ENCODE measurements at places on chromosomes 12 and 14.
A peak's percentile ranks its signal among the peaks of the same experiment; 100 is the strongest.

- DNase-seq: no peak
These were observed 132.8 kb downstream of the RMST start for GRCh38 chr12:97595426-97595831.

GRCh38 chr12:30997685-30998440 is 71.3 kb downstream of the TSPAN11 start:
- DNase-seq: no peak

- DNase-seq: peak; percentile 34
These were observed 43.5 kb downstream of the ERH start for GRCh38 chr14:69354383-69355153.

DNA sequence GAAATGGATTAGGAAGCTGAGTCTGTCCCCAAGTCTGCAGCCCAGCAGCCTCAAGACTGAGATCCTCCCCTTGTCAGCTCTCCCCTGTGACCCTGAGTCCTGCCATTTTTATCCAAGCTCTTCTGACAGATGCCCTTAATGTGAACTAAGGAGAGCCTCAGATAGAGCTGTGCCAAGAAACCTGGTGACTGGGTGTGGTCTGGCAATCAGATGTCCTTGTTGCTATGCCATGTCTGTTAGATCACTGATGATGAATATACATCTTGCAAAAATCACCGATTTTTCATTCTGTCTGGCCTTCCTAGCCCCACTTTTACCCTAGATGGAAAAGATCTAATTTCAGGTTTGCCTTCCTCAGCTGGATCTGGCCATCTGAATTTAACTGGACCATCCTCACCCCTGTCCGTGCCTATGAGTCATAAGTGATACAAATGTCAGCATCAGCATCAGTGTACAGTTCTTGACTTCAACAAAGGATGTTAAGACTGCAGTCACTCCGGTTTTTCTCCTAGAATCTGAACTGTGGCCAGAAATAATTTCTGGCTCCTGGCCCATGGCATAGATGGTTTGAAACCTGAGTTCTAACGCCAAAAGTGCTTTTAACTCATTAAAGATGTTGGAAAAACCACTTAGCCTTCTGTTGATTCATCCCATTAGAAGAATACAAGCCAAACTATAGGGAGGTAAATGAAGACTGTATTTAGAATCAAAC is 61.2 kb upstream of the GRIP1 start:
- no peak for DNase-seq

- no peak for DNase-seq
These were observed 5.6 kb downstream of the TBPL2 start for GRCh38 chr14:55434805-55435174.

GRCh38 chr12:117030187-117030900 is 68.9 kb downstream of the TESC start:
- DNase-seq: no peak

- DNase-seq: no peak
These were observed 43.8 kb upstream of the ZDHHC17 start for GRCh38 chr12:76720068-76720467.

- DNase-seq: no peak
These were observed 51.0 kb downstream of the WDHD1 start for GRCh38 chr14:54975856-54976255.

DNA sequence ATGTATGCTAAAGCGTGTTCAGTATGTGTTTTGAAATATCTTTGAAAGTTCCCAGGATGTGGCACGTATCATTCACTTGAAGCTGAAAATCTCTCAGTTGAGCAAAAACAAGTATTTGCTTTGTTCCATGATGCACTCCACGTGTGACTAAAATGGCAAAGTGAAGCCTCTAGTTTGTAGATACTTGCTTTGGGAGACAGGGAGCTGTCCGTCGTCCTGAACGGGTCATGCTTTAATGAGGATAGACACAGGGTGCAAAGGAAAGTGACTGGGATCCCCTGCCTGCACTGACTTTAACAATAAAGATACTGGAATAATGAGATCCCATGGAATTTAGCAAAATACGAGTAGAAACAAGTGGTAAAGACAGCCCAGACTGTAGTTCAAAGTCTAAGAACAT is 991.4 kb downstream of the NRXN3 start:
- DNase-seq: no peak

DNA sequence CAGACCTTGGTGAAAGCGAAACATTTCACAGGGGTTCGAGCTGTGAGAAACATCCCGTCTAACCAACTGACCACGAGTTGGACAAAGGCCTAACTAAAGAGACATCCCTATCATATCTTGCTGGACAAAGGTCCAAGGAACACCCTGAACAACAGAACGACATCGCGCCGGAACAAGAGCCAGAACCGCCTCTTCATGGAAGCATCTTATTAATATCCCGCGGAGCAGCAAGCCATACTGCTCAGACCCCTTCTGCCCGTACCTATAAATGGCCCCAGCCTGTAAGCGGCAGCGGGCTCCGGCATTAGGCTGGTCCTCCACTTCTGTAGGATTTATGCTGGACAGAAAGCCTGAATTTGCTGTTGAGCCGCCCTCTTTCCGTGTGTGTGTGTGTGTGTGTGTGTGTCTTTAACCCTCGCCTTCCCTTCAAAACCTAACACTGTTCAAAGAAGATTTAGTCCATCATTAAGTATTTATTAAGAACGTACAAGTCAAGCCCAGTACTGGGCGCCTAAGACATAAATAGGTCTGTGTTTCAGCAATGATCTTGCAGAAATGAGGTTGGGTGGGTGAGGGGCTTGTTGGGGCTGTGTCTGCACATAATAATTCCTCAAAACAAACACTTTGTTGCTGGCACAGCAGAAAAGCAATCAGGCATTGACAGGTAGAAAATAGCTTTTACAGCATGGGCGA is 1.9 kb downstream of the SLC6A15 start:
- DNase-seq: no peak

GRCh38 chr12:96083020-96083719 is 47.8 kb upstream of the LTA4H start:
- no peak for DNase-seq

DNA sequence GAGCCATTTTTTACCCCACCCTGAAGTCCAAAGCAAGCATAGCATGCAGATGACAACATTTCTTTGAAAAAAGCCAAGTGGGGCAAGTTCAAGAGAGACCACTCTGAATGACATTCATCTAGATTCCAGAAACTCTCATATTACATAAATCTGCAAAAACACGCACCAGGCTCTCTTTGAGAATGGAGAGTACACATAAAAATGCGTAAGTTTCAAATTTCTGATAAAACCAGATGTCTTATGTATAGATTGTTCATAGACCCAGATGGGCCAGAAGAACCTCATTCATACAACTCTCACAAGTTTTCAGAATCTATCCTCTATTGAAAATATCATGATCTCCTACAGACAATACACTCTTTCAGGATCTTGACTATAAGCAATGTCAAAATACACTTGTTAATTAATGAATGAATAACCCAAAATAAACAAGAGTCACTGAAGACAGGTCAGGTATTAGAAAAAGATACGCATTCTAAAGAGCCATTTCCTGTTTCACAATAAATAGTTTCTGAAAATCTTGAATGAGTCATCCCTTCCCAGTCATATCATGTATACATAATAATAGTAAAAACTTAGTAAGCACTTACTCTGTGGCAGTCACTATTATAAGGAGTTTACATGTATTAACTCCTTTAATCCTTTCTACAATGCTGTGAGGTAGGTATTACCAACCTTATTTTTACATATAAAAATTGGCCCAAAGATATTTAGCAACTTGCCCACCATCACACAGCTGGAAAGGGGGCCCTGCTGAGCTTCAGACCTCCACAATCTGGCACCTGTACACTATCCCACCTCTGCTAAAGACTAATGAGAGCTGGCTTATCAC is 72.0 kb downstream of the PPP2R5E start:
- DNase-seq: no peak

DNA sequence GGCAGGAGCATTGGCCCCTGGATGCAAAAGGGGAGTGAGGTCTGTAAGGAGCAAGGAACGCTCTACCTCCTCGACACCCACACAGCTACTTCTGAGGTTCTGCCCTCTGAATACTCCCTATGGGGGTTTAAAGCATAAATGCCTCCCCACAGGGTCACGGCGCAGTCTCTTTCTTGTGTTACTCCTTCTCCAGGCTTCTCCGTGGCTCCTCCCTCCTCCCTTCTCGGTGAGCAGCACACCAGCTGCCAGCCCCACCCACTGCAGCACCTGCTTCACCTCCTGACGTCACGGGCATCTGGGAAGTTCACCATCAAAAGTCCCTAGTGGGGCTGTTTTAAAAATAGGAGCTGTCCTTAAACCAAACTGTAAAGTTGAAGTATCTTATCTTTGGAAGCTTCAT is 67.3 kb downstream of the SPTB start:
- DNase-seq: no peak

DNA sequence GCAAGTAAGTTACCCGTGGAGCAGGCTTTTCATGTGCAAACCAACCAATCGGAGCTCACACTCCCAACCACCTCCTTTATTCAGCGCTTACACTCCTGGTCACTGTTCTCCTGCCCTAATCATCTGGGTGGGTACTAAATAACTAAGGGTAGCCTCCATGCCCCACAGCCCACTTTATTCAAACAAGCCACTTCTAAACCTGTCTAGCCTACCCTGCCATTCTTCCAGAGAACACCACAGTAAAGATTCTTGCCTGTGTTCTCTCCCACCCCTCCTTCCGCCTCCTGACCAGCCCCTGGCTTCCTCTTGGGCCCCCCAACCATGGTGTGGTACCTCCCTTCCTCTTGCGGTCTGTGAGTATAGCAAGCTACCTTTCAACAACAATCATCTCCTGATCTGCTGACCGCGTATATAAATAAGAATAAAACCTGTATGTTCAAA is 581.9 kb downstream of the VRK1 start:
- no peak for DNase-seq

- no peak for DNase-seq
These were observed 89.7 kb downstream of the TMTC1 start for GRCh38 chr12:29694002-29694401.

DNA sequence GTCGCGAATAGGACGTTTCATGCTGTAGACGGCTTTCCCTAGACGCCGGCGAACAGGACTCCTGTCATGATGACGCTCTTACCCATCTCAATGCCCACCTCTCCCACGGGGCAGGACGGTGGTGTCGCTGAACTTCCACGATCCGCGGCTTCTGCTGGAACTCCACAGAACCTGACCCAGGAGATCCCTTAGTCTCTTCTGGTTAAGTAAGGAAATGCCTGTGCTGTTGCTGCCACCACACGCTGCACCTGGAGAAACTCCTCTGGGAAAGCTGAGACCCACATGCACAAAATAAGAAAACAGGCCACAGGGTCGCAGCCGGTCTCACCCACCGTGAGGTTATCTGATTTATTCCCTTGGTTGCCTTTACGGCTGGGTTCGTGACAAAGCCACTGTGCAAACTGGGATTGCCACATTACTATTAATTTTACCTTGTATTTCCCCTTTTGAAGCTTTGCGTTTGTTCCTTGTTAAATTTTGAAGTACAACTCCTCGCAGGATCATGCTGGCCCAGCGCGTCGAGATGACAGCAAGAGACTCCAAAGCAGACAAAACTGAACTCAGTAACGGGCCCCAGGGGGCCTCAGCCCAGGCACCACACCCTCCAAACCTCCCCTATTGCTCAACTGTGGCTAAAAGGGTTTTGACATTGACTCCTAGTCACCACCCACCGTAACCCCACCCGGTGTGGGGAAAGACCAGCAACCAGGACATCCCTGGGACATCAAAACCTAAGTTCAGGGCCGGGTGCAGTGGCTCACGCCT is 9.2 kb upstream of the MMP17 start:
- no peak for DNase-seq

- no peak for DNase-seq
These were observed 85.5 kb upstream of the EGLN3 start for GRCh38 chr14:34036319-34036766.

DNA sequence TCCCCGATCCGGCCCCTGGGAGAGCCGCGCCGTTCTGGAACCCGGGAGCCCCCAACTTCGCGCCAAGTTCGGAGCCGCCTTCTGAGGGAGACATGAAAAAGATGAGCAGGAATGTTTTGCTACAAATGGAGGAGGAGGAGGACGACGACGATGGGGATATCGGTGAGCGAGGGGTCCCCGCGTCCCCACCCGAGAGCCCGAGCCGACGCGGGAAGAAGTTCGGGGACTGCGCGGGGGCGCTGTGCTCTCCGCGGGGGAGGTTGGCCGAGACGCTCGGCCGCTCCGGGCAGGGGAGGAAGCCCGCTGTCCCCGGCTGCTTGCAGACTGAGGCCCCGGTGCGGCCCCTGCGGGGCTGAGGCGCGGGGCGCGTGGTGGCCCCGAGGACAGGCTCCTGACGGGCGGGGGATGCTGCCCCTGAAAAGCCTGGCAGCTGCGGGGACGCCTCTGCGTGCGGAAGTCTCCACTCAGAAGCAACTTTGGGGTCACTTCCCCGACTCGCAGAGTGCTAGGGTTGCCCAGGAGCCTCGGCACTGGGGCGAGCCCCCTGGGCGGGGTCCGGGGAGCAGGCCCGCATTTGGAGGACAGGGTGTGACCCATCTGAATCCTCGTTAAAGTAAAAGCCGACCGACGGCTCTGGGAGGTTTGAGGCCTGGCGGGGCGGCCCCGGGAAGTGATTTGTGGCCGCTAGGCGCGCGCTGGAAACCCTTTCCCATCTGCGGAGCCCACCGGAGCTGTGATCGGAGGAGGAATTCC is 511 bp downstream of the ANO6 start:
- no peak for DNase-seq

- no peak for DNase-seq
These were observed 59.6 kb upstream of the EEA1 start for GRCh38 chr12:92988622-92989130.

DNA sequence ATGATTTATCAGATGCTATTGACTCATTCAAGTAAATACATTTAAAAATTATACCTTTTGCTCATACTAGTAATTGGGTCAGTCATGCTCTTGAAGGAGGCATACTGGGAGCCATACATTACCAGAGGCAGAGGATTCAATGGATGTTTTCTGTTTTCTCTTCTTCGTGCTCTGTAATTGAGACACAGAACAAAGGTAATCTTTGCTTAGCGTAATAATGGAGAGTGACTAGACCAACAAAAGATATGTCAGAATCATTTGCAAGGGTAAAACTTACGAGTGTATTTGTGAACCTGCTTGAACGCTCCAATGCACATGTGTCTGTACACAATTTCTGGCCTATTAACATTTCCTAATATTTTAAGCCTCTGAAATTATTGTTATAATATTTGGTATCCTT is 296.4 kb downstream of the FOXG1 start:
- DNase-seq: no peak

DNA sequence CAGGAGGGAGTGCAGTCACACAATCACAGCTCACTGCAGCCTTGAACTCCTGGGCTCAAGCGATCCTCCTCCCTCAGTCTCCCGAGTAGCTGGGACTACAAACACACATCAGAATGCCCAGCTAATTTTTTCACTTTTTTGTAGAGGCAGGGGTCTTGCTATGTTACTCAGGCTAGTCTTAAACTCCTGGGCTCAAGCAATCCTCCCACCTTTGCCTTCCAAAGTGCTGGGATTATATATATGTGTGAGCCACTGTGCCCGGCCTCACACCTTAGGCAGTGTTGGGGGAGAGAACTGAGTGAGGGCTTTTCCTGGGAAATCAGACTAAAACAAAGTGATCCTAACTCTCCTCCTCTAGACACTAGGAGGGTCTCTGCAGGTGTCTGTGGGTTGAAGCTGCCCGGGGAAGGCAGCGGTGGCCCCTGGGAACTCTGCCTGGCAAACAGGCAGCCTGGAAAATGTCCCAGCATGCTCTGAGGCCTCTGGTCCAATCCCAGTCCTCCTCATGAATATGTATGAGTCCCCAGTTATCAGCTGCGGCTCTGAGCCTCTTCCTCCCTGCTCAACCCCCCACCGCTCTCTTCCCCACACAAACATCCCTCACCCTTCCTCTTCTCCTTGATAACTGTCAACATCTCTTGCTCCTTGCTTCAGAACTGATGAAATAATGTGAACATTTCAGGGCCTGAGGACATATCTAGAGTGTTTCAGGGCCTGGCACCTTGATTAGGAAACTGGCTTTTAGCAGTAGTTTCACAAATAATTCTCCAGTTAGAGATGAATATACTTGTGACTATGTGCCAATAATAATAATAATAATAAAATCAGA is 7.9 kb upstream of the NAA25 start:
- DNase-seq: no peak

Data from activated naive CD8-positive, alpha-beta T cell treated with anti-CD3 and anti-CD28 coated beads, Interleukin-2, amount 50 U/mL, for 16 hours (primary cell).